GM23338 (cell line): ENCODE measurements at places on chromosomes 1 and 21. TPM values are rescaled to one million over a fixed set of nuclear protein-coding genes. Genes with fewer than 3 reads are reported as not detected.

DNA sequence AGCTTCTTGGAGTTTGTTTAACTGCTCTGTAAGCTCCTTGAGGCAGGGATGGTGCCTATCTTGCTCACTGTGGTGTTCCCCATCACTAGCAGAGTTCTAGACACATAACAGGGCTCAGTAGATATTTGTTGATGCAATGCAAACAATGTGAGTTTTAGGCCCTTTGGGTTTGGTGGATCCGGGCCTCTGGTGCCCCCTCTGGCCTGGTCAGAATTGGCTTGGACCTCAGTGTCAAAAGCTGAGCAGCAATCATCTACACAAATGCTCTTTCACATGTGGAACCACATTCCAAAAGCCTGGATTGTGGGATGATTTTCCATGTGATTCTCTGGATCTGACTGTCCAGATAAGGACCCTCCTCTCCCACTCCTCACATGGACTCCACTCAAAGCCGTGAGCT lies 53.4 kb upstream of the BCAR3 start:
- peak; percentile 32 for DNase-seq

Gene MATN1
- 0.08 and 0.21 TPM in 2 replicates for polyA plus RNA-seq

- DNase-seq: peak; percentile 30
These were observed 838.7 kb upstream of the PRMT6 start for GRCh38 chr1:106217765-106218164.

- peak; percentile 90 for DNase-seq
These were observed 150.1 kb downstream of the PLXNA2 start for GRCh38 chr1:208093754-208094719.

GRCh38 chr1:25771221-25772114 lies 28.5 kb upstream of the SELENON start:
- DNase-seq: peak; percentile 52

GRCh38 chr21:31888936-31889371 lies 16.1 kb downstream of the HUNK start:
- peak; percentile 88 for DNase-seq

Gene DIRAS3
- polyA plus RNA-seq: 0.40 and 0.54 TPM in 2 replicates

DNA sequence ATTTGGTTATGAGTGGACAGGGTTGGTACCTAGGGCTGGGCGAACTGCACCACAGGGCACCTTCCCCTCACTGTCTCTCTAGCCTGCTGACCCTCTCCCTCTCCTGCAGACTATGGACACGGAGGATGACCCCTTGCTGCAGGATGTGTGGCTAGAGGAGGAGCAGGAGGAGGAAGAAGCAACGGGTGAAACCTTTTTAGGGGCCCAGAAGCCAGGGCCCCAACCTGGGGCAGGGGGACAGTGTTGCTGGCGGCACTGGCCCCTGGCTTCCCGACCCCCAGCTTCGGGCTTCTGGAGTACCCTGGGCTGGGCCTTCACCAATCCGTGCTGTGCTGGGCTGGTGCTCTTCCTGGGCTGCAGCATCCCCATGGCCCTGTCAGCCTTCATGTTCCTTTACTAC lies 21.9 kb downstream of the DISP3 start:
- no peak for DNase-seq

Gene IGSF21
- polyA plus RNA-seq: 14.5 and 15.7 TPM in 2 replicates

Gene SLAMF8
- polyA plus RNA-seq: not detected in 2 replicates

Gene PRMT6
- polyA plus RNA-seq: 27.9 and 29.6 TPM in 2 replicates

DNA sequence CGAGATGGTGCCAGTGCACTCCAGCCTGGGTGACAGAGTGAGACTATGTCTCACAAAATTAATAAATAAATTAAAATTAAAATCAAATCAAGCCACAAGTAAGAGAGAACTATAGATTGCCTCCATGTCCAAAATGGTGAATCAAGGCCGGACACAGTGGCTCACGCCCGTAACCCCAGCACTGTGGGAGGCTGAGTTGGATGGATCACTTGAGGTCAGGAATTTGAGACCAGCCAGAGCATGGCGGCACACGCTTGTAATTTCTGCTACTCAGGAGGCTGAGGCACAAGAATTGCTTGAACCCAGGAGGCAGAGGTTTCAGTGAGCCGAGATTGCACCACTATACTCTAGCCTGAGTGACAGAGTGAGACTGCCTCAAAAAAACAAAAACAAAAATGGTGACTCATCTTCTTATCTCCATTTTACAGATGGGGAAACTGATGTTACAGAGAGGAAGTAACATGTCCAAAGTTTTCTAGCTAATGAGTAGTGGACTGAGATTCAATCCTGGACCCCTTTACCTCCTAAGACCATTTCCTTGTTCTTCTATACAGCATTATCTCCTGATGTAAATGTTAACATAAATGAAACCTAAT lies 99.0 kb upstream of the HNRNPU start:
- DNase-seq: no peak

GRCh38 chr1:24867084-24867870 lies 62.8 kb downstream of the RUNX3 start:
- DNase-seq: no peak

Gene BARHL2
- not detected in 2 replicates for polyA plus RNA-seq
